ENCODE measurements at places on chromosomes 3 and 15. TPM values are rescaled to one million over a fixed set of nuclear protein-coding genes. Genes with fewer than 3 reads are reported as not detected.

- no peak for DNase-seq
Observed at GRCh38 chr15:66827039-66827697, 125.1 kb downstream of the SMAD6 start.

DNA sequence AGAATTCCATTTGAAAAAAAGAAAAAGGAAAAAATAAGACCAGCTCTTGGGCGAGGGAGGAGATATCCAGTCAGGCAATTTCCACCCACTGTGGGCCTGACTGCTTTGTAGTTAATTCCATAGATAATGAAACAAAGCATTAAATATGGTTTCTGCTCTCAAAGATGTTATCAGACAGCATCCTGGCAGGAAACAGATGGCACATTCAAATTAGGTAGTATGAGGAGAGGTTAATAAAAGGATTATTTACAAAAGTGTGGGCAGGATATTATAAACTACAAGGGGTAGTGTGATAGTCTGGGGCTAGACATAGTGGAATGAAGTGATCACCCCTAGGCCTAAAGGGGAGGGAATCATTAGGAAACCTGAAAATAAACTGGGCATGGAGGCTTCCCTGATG, 193.2 kb downstream of the CLSTN2 start:
- no peak for DNase-seq

GRCh38 chr3:44939581-44940036, 36.4 kb downstream of the ZDHHC3 start:
- DNase-seq, result no peak

- no peak for DNase-seq
Observed at GRCh38 chr15:62727501-62727900, 315.0 kb upstream of the TPM1 start.

DNA sequence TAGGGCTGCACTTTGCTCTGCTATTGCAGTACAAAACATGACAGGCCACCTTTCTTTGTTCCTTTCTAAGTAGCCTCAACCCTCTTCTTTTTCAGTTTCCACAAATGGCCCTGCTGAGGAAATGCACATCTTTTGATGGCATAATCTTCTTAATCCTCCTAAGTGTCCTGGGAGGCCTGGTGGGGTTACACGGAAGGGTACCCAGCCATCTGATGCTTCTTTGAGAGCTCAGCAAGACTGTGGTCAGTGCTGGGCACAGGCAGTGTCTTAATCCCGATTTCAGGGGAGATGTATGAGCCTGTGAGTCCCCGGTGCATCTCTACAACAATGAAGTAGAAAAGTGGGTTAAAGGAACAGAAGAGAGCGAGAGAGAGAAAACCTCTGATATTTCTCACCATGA, 404.8 kb downstream of the GRM7 start:
- DNase-seq, result no peak

- no peak for DNase-seq
Observed at GRCh38 chr3:185896636-185897035, 41.2 kb downstream of the TRA2B start.

Gene SLC27A2
- total RNA-seq, result 0.57 TPM

Gene SOX2
- total RNA-seq, result not detected

- no peak for DNase-seq
Observed at GRCh38 chr3:41522612-41523011, 323.3 kb downstream of the CTNNB1 start.

GRCh38 chr3:197836244-197836643, 45.2 kb downstream of the LRCH3 start:
- DNase-seq, result no peak

GRCh38 chr3:175413926-175414325, 554.8 kb downstream of the NAALADL2 start:
- DNase-seq, result no peak

GRCh38 chr3:122377975-122378374, 5.1 kb downstream of the MIX23 start:
- DNase-seq, result no peak

DNA sequence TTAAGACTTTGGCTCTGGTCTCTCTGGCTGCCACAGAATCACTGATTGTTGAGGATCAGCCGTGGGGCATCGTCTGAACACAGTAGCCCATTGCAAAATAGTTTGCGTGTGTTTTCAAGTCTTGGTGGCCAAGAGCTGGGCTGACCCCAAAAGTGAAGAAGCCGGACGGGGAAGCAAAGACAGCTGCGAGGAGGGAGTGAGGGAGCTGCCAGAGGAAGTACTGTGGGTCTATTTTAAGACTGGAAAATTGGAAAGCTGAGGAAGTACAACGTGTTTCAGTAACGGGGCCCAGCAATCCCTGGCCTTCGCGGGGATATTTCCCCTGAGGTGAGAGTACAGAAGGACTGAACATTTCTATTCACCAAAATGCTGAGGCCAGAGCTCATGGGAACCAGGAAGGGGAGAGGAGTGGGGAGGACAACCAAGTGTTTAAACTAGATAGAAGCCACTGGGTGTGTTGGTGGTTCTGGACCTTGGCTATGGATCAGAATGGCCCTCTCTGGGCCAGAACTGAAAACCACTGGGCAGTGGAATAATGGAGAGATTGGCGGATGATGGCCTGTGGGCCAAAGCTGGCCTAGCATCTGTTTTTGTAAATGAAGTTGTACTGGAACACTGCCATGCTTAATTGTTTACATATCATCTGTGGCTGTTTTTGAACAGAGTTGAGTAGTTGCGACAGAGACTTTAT, 34.1 kb upstream of the LIMD1 start:
- DNase-seq, result no peak

Gene XCR1
- not detected for total RNA-seq

DNA sequence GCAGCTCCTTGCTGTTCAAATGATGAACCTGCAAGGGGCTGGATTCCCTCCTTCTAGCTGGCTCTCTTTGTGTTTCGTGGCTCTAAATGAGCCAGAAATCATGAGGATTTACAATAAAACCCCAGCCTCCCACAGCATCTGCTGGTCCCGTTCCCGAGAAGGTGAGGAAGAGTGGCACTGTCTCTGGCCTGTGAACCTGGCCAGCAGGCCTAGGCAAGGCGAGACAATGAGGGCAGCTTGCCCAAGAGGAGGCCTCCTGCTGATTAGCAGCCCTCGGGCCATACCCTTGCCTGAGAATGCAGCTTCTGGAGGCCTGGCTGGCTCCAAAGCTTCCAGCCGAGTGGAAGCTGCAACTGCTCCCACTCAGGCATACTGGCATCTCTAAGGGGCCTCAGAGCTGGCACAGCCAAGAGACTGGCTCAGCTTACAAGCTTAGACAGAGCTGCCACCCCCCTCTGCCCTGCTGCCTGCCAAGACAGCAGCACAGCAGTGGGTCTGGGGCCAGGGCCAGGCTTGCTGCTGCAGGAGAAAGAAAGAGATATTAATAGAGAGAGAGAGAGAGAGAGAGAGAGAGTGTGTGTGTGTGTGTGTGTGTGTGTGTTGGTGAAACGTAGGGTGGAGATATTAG, 76.5 kb downstream of the HMG20A start:
- DNase-seq, result no peak

Gene CHRNA7
- total RNA-seq, result 5.7 TPM

DNA sequence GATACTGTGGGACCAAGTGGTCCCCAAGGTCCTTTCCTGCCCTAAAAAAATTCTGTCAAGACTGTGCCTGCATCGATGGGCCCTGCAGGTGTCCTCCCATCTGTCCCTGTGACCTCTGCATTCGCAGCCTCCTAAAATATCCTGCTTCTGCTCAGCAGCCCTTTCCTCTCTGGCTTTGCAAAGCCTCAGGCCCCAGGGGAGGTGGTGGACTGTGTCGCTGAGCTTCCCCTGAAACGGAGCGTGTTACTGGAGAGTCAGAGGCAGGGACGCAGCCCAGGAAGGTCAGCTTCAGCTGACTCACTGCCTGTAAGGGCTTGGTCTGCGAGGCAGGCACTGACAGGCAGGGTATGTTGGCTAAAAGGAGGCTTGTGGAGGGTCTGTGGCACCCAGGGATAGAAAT, 110.0 kb downstream of the RAB11A start:
- peak; percentile 34 for DNase-seq

- DNase-seq, result no peak
Observed at GRCh38 chr15:27757052-27757451, 342.1 kb downstream of the OCA2 start.

- peak; percentile 59 for DNase-seq
Observed at GRCh38 chr3:17605032-17605431, 137.4 kb downstream of the TBC1D5 start.

Gene BDH1
- not detected for total RNA-seq

Gene CPA3
- not detected for total RNA-seq

Data from Caki2 (cell line).